ENCODE measurements at places on chromosomes 12 and 14. TPM values are rescaled to one million over a fixed set of nuclear protein-coding genes. Genes with fewer than 3 reads are reported as not detected.

The SDR39U1 gene
- polyA plus RNA-seq, result 25.3 TPM

The AQP2 gene
- not detected for polyA plus RNA-seq

The OTUB2 gene
- polyA plus RNA-seq, result 2.6 TPM

The KRT74 gene
- polyA plus RNA-seq, result 0.10 TPM

DNA sequence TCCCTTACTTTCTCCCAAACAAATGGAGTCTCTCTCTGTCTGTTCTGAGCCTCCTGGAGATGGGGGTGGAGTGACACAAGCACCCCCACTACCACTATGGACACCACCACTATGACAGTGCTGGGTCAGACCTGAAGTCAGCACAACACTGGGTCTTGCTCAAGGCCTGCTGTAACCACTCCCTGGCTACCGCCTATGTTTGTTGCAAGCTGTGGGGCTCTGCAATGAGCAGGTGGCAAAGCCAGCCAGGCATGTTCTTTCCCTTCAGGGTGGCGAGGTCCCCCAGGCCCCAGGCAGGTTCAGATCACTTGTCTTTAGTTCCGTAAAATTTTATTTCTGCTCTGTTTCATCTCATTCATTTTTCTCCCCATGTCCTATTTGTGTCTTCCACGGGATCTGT, 349.8 kb downstream of the TMEM121 start:
- DNase-seq, result no peak

- no peak for DNase-seq
Measured at GRCh38 chr12:11508699-11509098, 113.3 kb upstream of the PRB2 start.

The MYL2 gene
- 0.41 TPM for polyA plus RNA-seq

- no peak for DNase-seq
Measured at GRCh38 chr12:8603856-8604255, 8.8 kb downstream of the AICDA start.

DNA sequence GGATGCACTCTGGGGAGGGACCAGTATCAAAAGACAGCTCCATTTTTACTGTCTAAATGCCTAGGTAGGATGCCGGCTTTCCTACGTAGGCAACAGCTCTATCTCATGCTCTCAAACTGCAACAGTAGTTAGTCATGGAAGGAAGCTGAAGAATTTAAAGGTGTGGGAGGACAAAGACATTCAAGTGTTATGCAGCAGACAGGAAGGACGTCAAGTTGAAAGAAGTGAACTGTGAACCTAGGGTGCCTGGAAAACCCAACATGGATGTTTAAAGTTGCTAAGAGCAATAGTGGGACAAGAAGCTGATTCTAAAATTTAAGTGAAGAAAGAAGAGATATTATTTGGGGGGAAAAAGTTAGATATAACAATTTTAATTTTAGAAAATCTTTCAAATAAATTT, 5.9 kb downstream of the SEC23A start:
- DNase-seq, result no peak

DNA sequence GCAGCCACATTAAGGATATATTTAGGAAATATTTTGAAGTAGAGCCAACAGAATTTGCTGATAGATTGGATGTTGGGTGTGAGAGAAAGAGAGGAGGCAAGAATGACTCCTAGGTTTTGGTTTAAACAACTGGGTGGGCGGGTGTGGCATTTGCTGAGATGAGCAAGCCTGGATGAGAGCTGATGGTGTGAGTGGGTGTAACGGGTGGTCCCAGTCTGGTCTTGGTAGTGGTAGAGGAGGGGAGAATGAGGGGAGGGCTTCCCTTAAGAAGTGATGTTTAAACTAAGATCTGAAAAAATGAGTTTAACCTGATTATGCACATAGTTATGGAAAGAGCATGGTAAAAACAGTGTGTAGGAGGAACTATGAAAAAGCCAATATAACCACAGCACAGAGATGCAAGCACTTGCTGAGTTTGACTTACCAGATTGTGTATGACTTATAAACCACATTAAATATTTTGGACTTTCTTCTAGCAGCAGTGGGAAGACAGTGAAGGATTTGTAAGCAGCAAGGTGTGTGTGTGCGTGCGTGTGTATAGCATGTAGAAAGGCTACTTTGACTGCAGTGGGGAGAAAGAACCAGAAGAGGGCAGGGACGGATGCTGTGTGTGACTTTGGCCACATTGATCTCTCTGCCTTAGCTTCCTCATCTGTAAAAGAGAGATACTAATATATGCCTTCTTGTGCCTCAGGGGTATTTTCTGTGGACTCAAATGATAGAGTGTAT, 139.7 kb downstream of the PRIMA1 start:
- no peak for DNase-seq

DNA sequence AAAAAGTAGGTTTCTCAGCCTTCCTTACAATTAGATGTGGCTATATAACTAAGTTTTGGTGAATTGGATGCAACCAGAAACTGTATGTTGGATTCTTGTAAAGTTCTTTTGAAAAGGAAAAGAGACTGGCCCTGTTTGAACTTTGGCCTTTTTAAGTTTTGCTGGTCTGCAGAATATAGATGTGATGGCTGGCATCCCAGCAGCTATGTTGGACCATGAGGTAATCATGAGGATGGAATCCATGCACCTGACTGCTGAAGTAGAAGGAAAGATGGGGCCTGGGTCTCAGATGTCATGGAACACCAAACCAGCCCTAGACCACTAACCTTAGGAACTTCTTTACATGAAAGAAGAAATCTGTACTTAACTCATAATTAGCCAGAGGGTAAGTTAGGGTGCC, 482.5 kb downstream of the GLT1D1 start:
- no peak for DNase-seq

DNA sequence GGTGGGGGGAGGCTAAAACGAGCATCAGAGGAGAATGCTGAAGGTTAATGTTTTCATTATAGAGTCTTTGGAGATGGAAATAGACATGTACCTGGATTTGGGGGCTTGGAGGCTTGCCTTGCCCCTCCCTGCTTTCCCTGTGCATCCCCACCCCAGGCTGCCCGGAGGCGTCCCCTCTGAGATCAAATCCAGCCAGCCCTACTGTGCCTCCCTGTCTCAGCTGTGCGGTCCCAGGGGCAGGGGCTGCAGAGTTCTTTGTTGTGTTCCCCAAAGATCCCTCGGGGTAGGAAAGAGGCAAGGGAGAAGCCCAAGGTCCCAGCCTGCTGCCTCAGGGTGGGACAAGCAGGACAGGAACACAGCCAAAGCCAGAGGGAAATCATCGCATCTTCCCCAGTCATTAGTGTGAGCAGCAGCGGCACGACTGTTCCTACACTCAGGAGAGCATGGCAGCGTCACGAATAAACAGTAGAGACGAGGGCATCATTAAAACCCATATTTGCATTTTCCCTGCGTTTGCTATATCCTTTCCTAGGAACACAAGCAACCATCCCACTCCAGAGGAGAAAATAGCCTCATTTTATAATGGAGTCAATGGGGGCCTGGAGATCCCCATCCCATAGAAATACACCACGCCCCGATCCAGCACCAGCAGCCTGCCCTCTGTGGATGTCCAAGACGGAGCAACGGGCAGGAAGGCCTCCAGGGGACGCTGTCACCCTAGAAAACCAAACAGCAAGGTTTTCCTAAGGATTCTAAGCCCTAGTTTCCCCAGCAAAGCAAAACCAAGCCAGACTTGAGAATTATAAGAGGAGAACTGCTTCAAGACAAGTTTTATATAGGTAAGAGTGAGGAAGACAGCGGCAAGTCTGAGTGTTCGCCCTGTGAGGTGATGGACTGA, 32.4 kb downstream of the ANO2 start:
- DNase-seq, result no peak

DNA sequence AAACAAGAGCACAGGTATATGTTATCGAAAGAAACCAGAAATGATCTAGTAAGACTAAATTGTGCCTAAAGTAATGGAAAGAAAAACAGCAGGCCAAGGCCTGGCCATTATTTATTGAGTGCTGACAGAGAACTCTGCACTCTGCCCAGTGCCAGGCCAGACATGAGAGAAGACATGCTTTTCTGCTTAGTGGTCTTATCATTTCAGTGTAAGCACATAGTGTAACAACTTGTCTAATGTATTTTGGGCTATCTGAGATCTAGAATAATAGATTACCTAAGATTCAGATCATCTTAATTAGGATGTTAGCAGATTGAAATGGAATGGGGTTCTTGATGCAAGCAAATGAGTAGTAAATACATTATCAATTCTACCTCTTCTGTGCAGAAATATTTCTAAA, 278.3 kb downstream of the AKAP6 start:
- DNase-seq, result no peak

- no peak for DNase-seq
Measured at GRCh38 chr14:67570453-67570852, 29.6 kb downstream of the PIGH start.

The ELK3 gene
- 14.4 TPM for polyA plus RNA-seq

The TMEM30B gene
- 5.6 TPM for polyA plus RNA-seq

GRCh38 chr14:33839193-33840076, 111.4 kb downstream of the EGLN3 start:
- no peak for DNase-seq

DNA sequence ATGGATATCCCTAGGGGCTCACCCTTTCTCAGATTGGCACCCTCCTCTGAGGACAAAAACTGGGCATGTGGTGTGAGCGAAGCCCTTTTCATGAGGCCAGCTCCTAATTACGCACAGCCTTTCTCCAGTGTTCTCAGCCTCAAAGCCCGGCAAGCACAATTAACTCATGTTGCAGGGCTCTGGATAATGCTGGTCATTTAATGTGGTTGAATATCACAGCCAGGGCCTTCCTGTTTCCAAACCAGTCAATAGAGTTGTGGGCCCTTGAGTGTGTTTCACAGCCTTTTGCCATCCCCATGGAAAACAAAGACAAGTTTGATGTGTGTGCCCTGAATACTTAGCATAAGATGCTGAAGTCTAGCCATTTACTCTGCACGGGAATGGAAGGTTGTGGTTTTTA, 114.2 kb upstream of the ARHGAP5 start:
- no peak for DNase-seq

The DPY19L2 gene
- 2.6 TPM for polyA plus RNA-seq

DNA sequence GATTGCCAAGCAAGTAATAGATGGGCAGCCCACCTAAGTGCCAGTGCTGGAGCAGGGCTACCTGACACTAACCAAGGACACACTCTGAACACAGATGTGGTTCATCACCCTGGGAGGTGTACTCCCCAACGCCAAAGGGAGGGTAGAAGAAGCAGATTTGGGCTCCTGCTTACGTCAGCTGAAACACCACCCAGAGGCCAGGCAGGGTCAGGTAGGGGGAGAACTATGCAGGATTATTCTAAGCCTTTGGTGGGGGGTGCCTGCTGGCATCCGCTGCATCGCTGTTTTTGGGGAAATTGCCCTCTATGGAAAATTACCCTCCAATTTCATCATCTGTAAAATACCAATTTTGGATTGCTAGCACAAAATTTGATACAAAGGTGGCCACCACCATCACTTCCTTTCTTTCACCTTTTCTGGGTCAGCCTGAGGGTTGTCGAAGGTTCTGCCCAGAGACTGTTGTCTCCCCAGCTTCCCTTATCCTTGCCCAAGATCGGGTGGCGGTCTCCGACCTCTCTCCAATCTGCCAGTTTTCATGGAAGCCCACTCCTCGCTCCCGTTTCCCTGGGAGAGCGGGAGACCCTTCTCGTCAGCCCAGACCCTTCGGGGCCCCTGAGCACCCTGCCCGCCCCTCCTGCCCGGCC, 535 bp downstream of the BIN2 start:
- no peak for DNase-seq

The PTPN6 gene
- 18.7 TPM for polyA plus RNA-seq

GRCh38 chr14:75399843-75400775, 27.7 kb upstream of the JDP2 start:
- DNase-seq, result peak; percentile 81

GRCh38 chr12:40727774-40728483, 35.7 kb downstream of the CNTN1 start:
- DNase-seq, result no peak

GRCh38 chr14:73168274-73168673, 32.0 kb downstream of the PSEN1 start:
- DNase-seq, result no peak

DNA sequence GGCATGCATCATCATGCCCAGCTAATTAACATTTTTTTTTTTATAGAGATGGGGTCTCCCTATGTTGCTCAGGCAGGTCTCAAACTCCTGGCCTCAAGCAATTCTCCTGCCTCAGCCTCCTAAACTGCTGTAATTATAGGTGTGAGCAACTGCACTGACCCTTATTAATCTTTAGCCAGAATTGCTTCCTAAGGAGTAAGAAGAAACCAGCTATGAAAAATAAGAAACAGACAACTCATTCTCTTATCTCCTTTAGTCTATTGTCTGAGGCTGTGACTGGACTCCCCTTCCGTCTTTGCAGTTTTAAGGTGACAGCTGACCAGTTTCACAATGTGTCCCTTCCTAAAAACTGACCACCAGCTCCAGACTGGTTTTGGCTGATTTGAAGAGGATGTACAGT, 52.4 kb downstream of the EMP1 start:
- no peak for DNase-seq

- no peak for DNase-seq
Measured at GRCh38 chr14:53841109-53842099, 115.2 kb downstream of the BMP4 start.

The RFLNA gene
- polyA plus RNA-seq, result 1.1 TPM

DNA sequence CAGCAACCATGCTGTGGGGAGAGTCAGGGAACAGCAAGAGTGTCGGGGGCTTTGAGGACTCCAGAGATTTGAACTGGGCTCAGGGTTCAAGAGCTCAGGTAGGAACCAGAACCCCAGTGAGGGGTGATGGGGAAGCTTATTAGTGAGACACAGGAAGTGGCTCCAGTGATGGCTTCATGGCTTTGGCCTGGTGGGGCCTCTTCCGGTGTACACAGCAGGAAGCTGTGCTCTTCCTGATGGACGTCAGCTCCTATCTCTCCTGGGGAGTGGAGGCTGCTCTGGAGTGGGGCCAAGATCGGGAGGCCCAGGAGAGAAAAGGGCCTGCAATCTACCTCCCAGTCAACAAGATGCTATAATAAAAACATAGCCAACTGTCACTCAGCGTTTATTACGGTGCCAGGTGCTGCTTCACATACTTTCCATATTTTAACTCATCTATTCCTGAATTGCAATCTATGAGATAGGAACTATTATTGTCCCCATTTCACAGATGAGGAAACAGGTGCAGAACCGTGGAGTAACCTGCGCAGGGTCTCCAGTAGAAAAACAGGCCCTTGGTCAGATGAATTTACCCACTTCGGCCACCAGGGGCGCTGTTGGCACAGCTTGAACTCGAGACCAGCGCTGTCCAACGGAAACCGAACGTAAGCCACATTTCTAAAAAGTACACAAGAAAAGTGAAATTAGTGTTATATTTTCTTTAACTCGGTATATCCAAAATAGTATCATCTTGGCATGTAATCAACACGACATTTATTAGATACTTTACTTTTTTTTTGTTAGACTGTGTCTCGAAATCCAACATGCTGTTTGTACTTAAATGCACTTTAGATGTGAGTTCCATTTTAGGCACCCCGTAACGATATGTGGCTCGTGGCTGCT, 63.6 kb upstream of the DLK1 start:
- DNase-seq, result peak; percentile 21

- no peak for DNase-seq
Measured at GRCh38 chr12:49340971-49341776, 4.2 kb upstream of the C1QL4 start.

The TEP1 gene
- polyA plus RNA-seq, result 12.5 TPM

GRCh38 chr14:93984070-93984469, 7.7 kb upstream of the ASB2 start:
- no peak for DNase-seq

- DNase-seq, result no peak
Measured at GRCh38 chr12:16880864-16881285, 274.9 kb upstream of the LMO3 start.
